ENCODE measurements at places on chromosomes 5 and 9.

- DNase-seq = no peak
Measured at GRCh38 chr9:123065196-123065595, 31.7 kb downstream of the GPR21 start.

DNA sequence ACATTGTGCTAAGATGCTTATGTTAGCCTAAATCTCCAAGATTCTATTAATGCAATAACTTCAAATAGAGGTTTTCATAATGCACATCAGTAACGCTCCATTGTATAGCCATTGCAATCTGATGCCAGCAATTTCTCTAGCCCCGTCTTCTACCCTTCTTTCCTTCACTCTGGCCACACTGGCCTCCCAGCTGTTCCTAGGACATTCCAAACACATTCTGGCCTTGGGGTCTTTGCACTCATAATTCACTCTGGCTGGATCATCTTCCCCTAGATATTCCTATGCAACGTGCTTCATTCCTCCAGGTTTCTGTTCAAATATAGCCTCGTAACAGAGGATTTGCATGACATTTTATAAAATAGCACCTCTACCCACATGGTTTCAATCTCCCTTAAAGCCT is 23.3 kb downstream of the FAM81B start:
- DNase-seq = no peak

DNA sequence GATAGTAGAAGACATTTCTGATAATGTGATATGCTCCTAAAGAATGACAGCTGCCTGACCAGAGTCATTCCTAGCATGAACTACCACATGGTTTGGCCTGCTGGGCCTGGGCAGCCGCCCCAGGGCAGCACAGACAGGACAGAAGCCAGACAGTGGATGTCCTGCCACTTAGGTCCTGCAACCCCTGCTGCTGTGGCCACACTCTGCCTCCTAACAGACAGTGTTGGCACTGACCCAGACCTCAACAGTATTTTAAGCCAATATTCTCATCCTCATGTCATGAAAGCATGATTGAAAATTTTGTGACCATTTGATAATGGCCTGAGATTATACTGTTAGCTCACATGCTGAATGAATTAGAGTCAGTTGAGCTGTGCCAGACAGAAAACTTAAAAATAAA is 15.8 kb downstream of the CENPP start:
- DNase-seq = no peak

GRCh38 chr5:65967288-65968066 is 41.1 kb downstream of the ERBIN start:
- no peak for DNase-seq

DNA sequence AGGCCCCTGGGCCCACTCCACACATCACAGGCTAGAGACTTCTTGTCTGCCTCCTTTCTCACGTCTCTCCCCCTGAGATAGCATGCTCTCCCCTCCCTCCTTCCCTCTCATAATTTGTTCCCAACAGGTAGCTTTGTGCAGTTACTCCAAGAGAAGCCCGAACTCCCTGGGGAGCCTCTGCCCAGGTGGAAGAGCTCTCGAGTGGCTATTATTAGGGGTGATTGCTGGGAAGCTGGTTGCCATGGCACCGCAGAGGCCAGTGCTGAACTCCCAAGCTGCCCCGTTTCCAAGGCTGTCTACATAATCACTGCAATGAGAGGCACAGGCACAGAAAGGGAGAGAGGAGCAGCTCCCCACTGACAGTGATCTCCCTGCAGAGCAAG is 104.7 kb upstream of the GPR151 start:
- no peak for DNase-seq

GRCh38 chr5:68289498-68289897 is 73.9 kb downstream of the PIK3R1 start:
- no peak for DNase-seq

GRCh38 chr5:160685219-160685618 is 166.8 kb downstream of the ATP10B start:
- DNase-seq = no peak

- DNase-seq = no peak
Measured at GRCh38 chr5:174410716-174411478, 313.5 kb upstream of the MSX2 start.

DNA sequence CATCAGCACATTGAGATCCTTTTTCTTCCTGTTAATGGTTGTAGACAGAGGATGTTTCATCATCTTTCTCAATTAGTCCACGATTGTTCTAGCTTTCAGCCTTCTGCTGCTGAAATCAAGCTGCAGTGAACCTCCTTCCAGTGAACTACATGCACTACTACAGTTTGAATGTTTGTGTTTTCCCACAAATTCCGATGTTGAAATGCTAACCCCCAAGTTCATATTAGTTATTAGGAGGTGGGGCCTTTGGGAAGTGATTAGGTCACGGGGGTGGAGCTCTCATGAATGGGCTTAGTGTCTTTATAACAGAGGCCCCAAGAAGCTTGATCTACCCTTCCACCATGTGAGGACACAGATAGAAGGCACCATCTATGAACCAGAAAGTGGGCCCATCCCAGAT is 32.9 kb downstream of the NSG2 start:
- no peak for DNase-seq

- DNase-seq = no peak
Measured at GRCh38 chr5:111432883-111433536, 79.3 kb downstream of the STARD4 start.

GRCh38 chr9:68426755-68427154 is 70.3 kb downstream of the PGM5 start:
- no peak for DNase-seq

DNA sequence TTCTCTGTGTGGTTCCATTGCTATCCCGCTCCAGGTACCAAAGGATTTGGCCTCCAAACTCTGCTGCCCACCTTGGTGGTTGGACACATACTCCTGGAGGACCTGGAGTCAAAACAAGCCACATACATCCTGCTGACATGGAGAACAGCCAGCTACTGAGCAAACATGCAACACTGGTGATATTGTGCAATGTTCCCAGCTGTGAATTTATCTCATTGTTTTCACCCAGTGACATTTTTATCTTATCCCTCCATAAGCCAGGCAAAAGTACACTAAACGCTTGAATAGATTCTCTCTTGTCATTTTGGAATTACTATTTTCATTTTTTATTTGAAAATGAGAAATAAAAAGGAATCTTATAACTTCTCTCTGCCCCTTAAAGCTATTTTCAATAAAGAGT is 11.1 kb upstream of the CTSL start:
- no peak for DNase-seq

DNA sequence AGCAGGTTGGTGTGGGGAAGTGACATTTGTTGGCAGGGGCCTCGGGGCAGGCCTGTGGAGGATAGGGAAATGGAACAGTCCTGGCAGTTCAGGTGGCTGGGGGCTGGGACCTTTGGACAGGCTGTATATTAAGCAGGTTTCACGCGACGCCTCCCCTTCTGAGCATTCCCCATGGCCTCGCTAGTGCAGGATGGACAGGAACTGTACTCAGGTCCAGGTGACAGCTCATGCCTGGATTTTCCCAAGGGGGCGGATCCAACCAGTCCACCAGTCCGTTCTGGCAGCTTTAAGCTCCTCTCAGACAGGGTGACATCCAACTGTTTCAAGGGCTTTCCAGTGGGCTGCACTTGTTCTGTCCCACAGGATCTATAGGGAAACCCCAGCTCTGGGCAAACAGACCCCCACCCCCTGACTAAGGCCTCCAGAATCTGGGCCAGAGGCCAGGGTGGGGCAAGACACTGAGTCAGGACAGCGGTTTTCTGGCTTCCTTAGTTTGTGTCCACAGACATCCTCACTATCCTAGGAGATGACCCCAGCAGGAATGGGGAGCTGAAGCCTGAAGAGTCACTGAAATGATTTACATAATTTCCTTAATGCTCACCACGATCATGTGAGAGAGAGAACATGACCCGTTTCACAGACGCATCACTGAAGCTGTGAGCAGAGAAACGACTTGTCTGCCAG is 20.9 kb downstream of the CSF2 start:
- DNase-seq = no peak

- DNase-seq = no peak
Measured at GRCh38 chr5:54445691-54446378, 9.7 kb upstream of the HSPB3 start.

DNA sequence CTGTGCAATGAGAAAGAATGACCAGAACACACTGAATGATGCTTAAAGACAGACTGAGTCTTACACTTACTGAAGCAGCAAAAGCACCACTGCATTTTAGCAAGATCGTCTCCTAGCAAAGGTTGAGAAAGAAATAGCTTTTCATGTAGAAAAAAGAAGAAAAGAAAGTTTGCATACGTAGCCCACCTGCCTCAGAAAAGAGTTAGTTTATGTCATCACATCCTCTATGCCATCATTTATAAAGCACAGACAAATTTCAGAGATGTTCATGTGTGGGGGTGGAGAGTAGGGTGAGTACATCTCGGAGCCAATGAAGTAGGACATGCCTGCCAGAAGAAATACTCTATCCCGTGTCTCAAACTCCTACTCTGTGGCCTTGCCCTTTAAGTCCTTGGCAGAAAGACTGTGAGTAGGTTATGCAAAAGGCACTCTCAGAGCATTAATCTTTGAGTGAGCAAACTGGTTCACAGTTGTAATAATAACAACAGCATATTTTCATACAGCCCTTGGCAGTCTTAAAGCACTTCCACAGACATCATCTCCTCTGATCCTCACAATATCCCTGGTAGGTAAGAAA is 22.4 kb downstream of the NRG2 start:
- DNase-seq = no peak

DNA sequence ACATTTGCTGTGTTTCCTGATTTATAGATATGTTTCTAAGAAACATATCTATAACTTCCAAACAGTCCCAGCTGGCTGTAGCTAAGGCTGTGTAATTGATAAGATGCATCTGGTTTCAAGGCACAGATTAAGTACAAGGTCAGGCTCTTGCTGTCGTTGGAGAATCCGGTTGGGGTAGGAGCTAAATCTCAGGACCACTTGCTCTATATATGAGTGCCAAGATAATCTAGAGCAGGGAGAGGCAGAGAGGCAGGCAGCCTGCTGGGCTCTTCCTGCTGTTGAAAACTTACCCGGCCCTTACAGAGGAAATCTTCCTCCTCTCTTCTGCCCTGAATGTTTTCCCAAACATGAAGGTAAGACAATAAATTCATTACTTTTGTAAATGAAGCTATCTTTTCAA is at the start of gene C7:
TSS of gene C7 (plus strand) at position 234 of the 400 bp plus-strand sequence. CDS start at position 348, 114 bp downstream.
- no peak for DNase-seq

GRCh38 chr5:151520294-151520693 is 70.8 kb downstream of the FAT2 start:
- DNase-seq = no peak

DNA sequence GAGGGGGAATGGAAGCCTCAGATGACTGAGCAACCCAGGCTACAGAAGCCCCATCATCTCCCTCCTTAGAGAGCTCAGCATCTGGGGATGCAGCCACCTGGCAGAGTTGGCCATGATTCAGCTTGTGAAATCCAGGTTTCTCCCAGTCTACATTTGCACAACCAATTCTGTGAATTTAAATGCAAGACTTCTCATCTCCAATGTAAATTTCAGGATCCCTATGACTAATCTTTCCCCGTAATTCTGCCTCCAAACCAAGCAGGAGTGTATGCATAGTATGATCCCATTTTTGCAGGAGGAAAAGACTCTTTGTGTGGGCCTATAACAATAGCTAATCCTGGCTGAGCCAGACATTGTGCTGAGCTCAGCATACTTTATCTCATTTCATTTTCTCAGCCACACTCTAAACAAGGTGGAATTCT is 59.6 kb upstream of the IL17B start:
- DNase-seq = no peak

GRCh38 chr9:16198996-16199395 is 646.2 kb downstream of the CCDC171 start:
- no peak for DNase-seq

DNA sequence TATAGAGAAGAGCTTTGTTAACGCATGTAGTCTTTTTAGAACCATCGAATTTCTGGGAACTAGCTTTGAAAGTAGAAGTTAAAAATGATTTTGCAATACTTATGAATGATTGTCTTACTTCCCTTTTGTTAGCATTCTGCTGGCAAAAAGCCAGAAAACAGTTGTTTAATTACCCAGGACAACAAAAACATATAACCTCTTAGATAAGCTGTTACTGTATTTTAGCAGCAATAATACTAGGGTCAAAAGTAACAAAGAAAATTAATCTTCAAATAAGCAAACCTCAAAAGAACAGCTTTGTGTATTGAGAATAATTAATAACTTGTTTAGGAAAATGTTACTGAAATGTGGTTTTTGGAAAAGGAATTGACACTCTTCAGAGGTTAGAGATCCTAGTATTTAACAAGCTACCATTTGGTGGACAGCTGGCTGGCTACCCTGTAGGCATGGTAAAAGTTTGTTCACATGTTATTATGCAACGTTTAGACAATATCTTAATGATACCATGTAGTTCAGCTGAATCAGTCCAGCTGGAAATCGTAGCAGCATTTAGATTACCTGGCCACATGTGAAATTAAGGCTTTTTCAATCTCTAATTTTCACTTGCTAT is 3.8 kb downstream of the FGF10 start:
- DNase-seq = no peak

GRCh38 chr9:97487107-97487506 is 14.4 kb upstream of the TMOD1 start:
- no peak for DNase-seq

- peak; percentile 30 for DNase-seq
Measured at GRCh38 chr9:86353655-86354010, 577 bp downstream of the TUT7 start.

DNA sequence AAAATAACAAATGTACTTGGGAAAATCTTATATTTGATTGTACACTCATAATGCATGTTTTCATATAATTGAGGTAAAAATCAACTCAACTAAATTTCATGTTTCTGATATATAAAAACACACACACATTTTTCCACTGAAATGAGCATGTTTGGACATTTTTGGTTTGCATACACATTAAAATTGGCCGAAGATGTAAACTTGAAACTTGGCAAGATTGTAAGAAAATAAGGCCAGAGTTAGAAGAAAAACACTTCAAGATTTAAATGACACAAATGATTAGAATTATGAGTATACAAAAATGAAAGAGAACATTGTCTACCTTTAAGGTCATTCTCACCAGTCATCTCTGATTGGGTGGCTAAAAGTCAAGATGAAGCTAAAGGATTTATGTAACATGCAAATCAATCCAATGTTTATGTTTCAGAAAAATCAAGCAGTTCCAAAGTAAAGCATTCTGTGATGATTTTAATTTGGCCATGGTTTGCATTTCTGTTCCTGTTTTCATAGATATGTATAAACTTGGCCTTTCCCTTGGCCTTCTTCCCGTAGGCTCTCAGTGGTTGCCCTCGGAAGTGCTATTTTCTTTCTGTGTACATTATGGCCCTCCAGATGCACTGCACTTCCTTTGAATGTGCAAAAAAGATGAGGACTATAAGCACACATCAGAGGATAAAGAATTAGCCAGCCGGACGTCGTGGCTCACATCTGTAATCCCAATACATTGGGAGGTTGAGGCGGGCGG is 1105.4 kb upstream of the DMAC1 start:
- no peak for DNase-seq

DNA sequence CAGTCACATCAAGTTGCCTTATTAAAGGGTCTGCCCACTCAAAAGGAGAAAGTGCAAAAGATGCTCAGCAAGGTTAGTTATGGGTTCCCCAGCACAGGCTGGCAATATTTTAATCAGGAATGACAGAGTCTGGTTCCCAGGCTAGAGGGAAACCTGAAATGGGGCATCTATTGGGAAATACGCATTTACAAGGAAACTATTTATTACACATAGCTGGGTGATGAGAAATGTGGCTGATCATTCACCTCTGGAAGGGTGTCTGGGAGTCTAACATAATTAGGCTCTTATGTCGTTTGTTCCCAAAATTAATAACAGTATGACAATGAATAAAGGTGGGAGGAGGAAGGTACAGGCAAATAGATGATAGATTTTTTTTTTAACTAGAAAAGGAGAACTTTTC is 314.7 kb downstream of the ENC1 start:
- DNase-seq = no peak

All from stimulated activated naive CD4-positive, alpha-beta T cell treated with Interleukin-2 at 50 U/mL for 16 hours (primary cell).